Uterus (tissue), 4 donors: ENCODE measurements at places on chromosomes 6 and 20. TPM values are rescaled to one million over a fixed set of nuclear protein-coding genes. Genes with fewer than 3 reads are reported as not detected.
A peak's percentile ranks its signal among the peaks of the same experiment; 100 is the strongest.

DNA sequence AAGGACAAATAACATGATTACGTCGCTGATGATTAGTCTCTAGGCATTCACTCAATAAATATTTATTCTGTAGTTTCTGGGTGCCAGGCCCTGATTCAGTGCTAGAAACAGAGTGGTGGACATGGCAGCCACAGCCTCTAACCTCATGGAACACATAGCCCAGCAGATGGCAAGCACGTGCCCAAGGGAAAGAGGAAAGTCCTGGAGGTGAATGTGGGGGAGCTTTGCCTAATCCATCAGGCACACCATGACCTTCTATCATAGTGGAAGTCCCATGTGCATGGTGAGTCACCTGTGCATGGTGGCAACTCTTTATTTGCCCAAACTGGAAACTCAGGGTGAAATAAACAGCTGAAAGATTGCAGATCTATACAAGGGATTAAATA lies 143.0 kb upstream of the TNFAIP3 start:
- H3K27me3 ChIP-seq: no peaks in the 10 kb centered on the region
- H3K27ac ChIP-seq: no peak overlapping the region
- no peak overlapping the region for H3K4me3 ChIP-seq
- no peak for DNase-seq
- no peaks in the 10 kb centered on the region for H3K36me3 ChIP-seq

DNA sequence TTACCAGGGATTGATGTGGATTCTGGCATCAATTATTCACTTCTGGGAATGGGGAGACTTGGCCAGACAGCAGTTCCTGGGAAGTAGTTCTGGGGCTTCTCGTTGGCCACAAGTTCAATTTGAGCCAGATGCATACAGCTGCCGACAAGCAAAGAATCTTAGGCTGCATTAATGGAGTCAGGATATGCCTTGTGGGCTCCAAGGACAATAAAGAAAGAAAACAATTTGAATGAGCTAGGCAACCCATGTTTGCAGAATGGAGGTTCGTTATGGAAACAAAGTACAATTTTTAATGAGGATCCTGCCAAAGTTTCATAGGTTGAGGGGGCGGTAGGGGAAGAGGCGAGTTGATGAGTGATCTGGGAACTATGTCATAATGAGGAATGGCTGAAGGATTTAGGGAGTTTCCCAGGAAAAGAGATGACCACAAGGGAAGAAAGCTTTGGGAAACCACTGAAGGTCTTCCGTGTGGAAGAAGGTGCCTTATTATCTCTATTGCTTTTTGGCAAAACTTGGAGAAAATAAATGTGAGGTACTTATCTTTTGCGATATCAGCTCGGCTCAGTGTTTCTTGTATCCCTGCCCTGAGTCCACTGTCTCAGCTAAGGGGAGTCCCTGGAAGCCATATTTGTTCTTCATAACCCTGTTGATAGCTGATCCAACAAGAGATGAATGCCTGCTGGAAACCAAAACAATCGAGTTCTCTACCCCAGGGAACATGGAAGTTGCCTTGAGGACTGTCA lies 181.0 kb upstream of the ZNF217 start:
- H3K4me3 ChIP-seq: no peak overlapping the region
- DNase-seq: no peak
- H3K4me1 ChIP-seq: no peaks in the 10 kb centered on the region
- no peaks in the 10 kb centered on the region for H3K27me3 ChIP-seq

- H3K27ac ChIP-seq: peak overlapping the region; percentile 62
- H3K4me1 ChIP-seq: no peaks in the 10 kb centered on the region
- H3K36me3 ChIP-seq: no peaks in the 10 kb centered on the region
- no peak for DNase-seq
- H3K27me3 ChIP-seq: no peaks in the 10 kb centered on the region
Measured at GRCh38 chr6:143594647-143595046, 83.1 kb upstream of the PHACTR2 start.

- no peak overlapping the region for H3K4me3 ChIP-seq
- no peaks in the 10 kb centered on the region for H3K4me1 ChIP-seq
- no peak for DNase-seq
- no peaks in the 10 kb centered on the region for H3K27me3 ChIP-seq
Measured at GRCh38 chr6:128723667-128724066, 159.3 kb upstream of the LAMA2 start.

The SLC22A7 gene
- not detected for total RNA-seq

The LRRC1 gene
- total RNA-seq: 39.7 TPM

The FOXF2 gene
- total RNA-seq: not detected
